ENCODE measurements at places on chromosomes 3 and 15.

- DNase-seq = no peak
Measured at GRCh38 chr3:168975576-168975975, 687.9 kb downstream of the MECOM start.

- DNase-seq = no peak
Measured at GRCh38 chr3:144011251-144011799, 39.7 kb downstream of the DIPK2A start.

GRCh38 chr3:144482876-144483275 lies 511.3 kb downstream of the DIPK2A start:
- no peak for DNase-seq

GRCh38 chr3:176447369-176447768 lies 749.9 kb downstream of the TBL1XR1 start:
- no peak for DNase-seq

DNA sequence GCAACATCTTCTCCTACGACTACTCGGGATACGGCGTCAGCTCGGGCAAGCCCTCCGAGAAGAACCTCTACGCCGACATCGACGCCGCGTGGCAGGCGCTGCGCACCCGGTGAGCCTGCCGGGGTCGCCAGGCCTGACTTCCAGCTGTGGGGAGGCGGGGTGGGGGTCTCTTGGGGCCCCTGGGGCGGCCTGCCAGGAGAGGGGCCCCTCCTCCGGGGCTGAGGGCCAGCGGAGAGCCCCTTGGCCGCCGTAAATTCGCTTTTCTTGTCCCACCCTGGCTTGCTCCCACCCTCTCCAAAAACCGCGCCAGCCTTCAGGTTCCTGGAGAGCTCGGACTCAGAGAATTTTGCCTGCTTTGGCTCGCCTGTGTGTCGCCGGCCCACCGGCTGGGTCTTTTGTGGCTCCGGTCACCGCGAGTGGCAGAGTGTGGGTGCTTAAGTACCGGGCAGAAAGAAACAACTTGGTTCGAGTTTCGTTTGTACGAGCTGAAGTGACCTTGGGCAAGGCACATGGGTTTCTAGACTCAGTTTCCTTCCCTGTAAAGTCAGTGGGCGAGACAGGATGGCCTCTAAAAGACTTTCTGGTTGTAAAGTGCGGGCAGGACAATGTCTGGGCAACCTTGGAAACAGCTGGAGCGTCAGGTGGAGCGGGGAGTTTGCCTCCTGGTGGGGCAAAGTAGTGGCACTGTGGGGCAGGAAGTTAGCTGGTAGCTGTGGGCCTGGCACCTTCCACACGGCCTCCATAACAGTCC lies 976 bp downstream of the ABHD17C start:
- peak; percentile 53 for DNase-seq

- no peak for DNase-seq
Measured at GRCh38 chr3:114384558-114384903, 90.7 kb downstream of the TIGIT start.

DNA sequence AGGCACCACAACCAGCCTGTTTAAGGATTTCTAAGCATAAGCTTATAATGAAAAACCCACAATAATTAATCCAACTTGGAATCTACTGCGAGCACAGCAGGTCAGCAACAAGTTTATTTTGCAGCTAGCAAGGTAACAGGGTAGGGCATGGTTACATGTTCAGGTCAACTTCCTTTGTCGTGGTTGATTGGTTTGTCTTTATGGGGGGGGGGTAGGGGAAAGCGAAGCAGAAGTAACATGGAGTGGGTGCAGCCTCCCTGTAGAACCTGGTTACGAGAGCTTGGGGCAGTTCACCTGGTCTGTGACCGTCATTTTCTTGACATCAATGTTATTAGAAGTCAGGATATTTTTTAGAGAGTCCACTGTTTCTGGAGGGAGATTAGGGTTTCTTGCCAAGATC lies 15.1 kb downstream of the APOD start:
- no peak for DNase-seq

DNA sequence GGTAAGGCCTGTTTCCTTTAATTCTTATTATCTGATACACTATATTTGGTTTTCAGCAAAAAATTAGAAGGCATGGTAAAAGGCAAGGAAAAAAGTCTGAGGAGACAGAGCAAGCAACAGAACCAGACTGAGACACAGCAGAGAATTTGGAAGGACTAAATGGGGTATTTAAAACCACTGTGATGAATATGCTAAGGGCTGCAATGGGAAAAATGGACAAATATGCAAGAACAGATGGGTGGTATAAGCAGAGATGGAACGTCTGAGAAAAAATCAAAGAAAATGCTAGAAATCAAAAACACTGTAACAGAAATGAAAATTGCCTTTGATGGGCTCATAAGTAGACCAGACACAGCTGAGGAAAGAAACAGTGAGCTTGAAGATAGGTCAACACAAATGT lies 50.8 kb upstream of the NSMCE3 start:
- DNase-seq = no peak

GRCh38 chr3:187765342-187765741 lies 20.1 kb upstream of the BCL6 start:
- DNase-seq = peak; percentile 32

DNA sequence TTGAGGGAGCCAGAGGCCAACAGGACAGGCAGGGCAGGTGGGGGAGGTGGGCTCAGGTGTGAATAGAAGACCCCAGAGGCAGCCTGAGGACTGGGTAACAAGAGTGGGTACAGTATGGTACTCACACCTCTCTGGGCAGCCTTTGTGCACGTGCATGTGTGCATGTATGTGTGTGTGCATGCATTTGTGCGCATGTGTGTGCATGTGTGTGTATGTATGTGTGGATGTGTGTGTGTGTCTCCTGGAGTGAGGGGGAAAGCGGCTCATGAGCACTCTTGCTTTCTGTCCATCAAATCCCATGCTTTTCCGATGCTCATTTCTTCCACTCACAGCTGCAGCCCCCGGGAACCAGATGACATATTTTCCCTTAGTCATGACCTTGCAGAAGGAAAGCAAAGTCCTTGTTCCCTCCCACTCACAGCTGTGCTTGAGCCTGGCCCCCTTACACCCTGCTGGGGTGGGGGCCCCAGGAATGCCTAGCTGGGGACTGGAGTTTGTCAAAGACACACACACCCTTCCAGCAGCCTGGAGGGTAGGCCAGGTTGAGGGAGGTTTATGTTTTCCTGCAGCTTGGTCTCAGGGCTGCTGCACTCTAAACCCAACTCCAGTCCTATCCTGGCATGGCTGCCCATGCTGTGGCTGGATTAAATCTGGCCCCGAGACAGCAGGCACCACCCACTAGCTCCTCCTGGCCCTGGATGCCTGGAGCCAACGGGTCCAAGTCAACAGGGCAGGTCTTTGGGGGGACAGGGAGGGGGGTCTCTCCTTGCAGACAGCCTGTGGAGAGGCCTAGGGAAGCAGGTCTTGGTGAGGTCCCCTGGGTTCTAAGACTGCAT lies 22.5 kb downstream of the CCDC33 start:
- no peak for DNase-seq

DNA sequence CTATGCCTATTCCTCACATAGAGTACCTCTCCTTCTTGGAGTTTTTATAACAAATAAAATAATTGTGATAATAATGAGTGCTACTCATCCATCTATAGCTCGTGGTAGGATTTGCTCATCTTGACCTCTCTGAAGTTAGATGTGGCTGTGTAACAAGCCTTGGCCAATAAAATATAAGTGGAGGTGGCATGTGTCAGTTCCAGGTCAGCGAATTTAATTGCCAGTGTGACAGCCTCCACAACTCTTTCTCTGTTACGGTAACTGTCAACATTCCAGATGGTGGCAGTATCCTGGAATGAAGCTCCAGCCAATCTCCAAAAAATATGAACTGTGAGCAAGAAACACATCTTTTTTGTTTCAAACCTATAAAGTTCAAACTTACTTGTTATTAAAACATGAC lies 13.8 kb downstream of the CLRN1 start:
- no peak for DNase-seq

- no peak for DNase-seq
Measured at GRCh38 chr3:141446737-141447136, 40.1 kb upstream of the RASA2 start.

GRCh38 chr15:59687836-59688235 lies 1.3 kb downstream of the BNIP2 start:
- DNase-seq = peak; percentile 9

DNA sequence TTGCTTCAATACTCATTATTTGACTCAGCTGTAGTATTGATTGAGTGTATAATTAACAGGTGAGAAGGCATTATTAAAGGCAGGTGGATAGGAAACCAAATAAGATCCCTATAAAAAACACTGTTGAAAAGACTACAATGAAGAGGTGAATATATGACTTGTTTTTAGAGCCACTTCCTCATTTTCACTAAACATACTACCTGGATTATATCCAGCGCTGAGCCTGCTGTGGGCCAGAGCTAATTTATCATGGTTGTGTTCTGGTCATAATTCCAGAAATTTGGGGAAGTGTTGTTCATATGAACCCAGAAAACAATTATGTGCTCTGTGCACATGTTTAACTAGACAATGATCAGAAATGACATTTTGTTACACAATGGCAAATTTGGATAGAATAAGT lies 235.3 kb upstream of the MME start:
- DNase-seq = no peak

DNA sequence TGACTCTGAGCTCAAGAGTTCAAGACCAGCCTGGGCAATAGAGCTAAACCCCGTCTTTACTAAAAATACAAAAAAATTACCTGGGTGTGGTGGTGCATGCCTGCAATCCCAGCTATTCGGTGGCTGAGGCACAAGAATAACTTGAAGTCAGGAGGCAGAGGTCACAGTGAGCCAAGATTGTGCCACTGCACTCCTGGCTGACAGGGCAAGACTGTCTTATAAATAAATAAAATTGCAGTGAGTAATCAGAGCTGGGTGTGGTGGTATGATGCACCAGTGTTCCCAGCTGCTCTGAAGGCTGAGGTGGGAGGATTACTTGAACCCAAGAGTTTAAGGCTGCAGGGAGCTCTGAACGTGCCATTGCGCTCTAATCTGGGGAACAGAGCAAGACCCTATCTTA lies 55.9 kb upstream of the GCNT3 start:
- no peak for DNase-seq

GRCh38 chr3:115663414-115663813 lies 40.1 kb downstream of the GAP43 start:
- no peak for DNase-seq

DNA sequence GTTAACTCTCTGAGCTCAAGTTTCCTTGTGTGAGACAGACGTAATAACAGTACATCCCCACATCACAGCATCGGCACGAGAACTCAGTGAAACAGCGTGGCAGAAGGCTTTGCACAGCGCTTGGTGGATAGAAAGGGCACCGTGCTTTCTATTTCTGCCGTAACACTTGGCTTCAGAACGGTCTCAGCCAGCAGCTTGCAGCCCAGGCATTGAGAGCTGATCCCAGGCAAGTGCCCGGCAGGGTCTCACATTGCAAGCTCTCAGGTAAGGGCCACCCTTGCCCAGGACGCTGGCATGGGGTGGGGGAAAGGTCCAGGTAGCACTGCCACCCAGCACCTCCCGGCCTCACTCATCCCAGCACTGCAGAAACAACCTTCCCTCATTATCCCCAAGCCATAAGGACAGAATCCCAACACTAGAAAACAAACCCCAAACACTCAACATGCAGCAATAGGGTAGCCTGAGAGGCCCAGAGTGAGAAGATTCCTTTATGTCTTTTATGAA lies 70.5 kb upstream of the ITGA11 start:
- no peak for DNase-seq

DNA sequence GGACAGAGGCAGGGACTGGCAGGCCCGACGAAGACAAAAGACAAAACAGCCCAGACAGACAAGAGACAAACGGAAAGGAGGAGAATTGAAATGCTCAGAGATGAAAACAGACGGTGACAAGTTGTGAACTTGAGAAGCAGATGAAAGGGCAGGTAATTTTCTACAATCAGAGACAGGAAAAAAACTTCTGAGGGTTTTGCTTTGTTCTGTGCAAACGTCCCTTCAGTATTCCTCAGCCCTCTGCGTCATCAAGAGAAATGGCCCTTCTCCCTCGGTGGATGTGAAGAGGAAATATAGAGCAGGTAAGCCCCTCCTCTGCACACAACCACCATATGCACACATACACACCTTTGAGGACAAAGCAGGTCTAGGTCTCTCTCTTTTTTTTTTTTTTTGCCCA lies 206.6 kb downstream of the UACA start:
- DNase-seq = no peak

- no peak for DNase-seq
Measured at GRCh38 chr3:19645093-19645492, 288.9 kb downstream of the EFHB start.

GRCh38 chr15:80785335-80785734 lies 6.2 kb downstream of the CEMIP start:
- DNase-seq = peak; percentile 47

DNA sequence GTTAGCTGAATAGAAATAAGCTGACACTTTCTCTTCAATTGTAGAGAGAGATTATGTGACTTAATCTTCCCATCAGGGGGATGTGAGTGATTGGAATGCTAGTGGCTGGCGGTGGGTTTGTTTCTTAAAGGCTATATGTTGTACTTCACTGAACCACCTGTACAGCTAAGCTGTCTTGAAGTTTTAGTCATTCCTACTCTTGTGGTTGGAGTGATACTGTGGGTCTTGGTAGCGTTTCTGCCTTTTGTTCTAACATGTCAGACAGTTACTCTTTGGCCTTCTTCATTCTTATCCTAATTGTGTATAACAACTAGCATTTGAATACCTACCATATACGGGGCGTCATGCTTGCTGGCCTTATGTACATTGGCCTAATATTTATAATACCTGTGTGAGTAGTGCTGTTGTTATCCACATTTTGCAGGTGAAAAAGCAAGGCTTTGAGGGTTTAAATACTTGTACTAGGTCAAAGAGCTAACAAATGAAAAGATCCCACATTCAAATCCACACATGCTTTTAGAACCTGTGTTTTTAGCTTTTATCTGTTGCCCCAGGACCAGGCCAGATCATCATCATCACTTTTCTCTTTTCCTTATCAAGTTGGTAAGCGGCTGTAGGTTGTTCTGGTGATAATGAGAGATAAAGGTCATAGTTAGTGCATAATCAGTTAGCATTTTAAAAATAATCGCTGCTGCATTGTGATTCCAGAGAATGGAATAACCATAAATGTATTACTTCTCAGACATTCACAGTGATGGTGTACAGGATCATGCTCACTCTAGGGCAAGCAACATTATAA lies 50.2 kb downstream of the AKAP13 start:
- no peak for DNase-seq

DNA sequence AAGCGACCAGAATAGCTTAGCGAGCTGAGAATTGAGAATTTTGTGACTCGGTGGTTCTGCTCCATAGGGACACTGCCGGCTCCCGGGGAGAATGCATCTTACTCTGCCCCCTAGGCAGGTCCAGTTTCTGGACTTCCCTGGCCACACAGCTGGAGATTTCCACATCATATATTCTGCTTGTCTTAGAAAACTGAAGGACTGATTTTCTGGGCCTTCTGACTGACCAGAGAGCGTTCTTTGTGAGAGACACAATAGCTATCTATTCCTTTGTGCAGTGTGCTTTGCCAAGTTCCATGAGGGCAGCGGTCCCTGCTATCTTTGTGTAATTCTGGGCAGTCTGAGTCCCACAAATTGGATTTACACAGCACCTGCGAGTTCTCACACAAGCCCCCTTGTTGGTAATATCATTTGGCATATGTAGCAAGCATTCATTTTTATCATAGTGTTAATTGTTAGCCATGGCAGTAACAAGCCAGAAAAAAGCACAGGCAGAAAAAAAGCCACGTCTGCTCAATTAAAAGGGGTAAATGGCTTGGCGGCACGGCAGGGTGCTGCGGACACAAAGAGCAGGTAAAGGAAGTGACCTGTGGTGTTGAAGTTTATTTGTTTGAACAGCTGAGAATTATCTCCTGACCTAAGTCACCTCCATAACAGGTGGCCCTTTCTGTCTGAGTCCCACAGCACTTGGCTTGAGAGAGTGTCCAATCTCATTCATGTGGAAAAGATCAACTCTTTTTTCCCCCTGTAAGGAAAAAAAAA lies 688.7 kb downstream of the TUSC7 start:
- DNase-seq = no peak

All from AG08396 (cell line).